PC-9 (cell line): ENCODE measurements at places on chromosomes 16 and 17. TPM values are rescaled to one million over a fixed set of nuclear protein-coding genes. Genes with fewer than 3 reads are reported as not detected.

ARMC5 gene
- 18.6 and 21.4 TPM in 2 replicates for total RNA-seq

CDH1 gene
- total RNA-seq: 117 and 120 TPM in 2 replicates

FN3K gene
- total RNA-seq: 14.0 and 22.5 TPM in 2 replicates

GSE1 gene
- total RNA-seq: 60.0 and 83.5 TPM in 2 replicates

PDILT gene
- total RNA-seq: not detected in 2 replicates

SLC22A31 gene
- 2.5 and 5.4 TPM in 2 replicates for total RNA-seq

RASD1 gene
- 1.0 and 1.2 TPM in 2 replicates for total RNA-seq

HASPIN gene
- total RNA-seq: 25.1 and 26.8 TPM in 2 replicates

NPIPB9 gene
- 6.1 and 8.5 TPM in 2 replicates for total RNA-seq

EVPLL gene
- total RNA-seq: 3.7 and 5.7 TPM in 2 replicates
